SJSA1 (cell line): ENCODE measurements at places on chromosomes 1 and 21.

- no peak for DNase-seq
These were observed 55.5 kb downstream of the PLA2G4A start for GRCh38 chr1:186884251-186884650.

GRCh38 chr1:217322834-217323233, 308.1 kb downstream of the GPATCH2 start:
- no peak for DNase-seq

DNA sequence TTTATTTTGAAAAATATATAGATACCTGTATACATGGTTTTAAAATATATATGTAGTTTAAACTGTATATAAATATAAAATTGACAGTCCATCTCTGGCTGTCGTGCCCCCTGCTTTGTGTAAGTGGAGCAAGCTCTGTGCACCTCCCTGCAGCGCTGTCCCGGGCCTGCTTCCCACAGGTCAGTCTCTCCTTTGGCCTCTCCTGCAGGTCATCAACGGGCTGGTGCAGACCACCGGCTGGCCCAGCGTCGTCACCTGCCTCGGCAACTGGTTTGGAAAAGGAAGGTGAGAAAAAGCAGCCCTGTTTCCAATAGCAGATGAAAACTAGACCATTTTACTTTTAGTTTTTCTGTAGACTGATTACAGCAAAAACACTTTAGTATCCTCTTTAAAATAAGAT, 28.5 kb downstream of the SLC37A1 start:
- no peak for DNase-seq

DNA sequence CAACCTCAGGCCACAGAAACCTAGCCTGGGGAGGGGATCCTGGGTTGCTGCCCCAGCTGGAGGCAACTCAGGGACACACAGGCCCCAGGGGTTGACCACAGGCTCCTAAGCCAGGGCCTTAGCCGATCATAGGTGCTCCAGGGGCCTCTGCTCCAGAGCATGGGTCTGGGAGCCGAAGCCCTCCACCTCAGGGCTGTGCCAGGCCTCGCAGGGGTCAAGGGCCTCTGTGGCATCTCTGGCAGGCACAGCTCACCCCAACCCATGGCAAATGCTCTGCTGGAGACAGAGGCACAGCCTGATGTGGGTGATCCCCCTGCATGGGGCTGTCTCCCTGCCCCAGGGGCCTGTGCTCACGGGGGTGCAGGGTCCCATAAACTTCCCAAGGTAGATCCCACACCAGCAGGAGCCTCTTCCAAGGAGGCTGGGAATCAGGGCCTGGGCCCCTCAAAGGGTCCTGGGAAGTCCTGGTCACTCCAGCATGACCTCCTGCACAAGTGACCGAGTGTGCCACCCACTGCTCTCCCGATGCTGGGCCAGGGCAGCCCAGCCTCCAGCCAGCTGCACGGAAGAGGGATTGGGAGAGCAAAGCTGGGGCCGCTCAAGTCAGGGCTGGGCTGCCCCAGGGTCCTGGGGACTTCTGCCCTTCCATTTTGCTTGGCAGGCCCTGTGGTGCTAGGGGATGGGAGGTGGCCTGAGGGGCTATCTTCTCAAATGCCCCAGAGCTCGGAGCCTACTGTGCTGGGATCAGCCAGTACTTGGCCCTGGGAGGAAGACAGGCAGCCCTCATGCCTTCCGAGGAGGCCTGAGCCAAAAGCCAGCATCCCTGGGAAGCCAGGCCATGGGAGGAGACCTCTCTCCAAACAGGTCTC, 22.2 kb upstream of the PRSS38 start:
- DNase-seq: no peak

- DNase-seq: no peak
These were observed 10.1 kb downstream of the DOP1B start for GRCh38 chr21:36166705-36167104.

GRCh38 chr1:244406337-244406736, 45.4 kb downstream of the ADSS2 start:
- DNase-seq: no peak

- DNase-seq: no peak
These were observed 80.2 kb downstream of the VPS13D start for GRCh38 chr1:12309783-12310742.

DNA sequence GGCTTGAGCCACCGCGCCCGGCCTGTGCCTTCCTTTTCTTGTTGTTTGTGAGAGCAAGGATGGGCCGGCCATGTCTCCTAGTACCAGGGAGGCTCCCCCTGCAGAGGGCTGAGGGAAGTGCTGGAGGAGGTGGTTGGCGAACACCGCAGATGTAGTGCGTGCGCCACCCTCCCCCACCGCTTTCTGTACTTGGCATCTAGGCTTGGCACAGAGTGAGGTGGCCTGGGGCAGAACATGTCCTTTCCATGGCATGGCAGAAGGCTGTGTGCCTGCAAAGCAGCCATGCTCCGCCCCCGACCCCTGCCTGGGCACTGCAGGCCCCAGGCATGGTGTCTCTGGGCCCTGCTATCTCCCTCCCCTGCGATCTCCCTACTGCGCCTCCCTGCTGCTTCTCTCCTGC, 30.7 kb downstream of the ALPL start:
- peak; percentile 61 for DNase-seq

DNA sequence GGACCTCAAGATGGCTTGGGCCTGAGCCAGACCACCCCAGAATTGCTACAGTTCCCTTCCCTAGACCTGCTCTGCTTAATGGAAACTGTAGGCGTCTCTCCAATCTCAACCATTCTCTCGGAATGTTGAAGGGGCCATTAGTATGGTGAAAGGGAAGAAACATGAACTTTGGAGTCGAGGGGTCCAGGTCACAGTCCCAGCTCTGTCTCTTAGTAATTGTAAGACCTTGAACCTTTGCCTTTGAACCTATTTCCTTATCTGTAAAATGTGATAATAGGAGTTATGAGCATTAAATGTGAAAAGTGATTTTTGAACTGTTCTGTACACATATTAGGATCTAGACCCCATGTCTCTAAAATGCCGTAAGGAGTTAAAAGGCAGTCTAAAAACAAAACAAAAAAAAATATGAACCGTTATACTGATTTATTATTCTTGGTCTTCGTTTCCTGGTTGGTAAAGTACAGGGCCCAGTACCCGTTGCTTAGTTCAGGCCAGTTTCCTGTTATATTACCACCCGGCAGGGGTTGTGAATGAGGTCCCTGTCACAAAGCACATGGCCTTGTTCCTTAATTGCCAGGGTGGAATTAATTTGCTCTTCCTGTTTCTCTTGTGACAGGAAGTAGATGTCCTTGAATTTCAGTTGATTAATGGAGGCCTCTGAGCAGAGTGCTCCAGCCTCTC, 42.3 kb downstream of the TCEANC2 start:
- DNase-seq: no peak

DNA sequence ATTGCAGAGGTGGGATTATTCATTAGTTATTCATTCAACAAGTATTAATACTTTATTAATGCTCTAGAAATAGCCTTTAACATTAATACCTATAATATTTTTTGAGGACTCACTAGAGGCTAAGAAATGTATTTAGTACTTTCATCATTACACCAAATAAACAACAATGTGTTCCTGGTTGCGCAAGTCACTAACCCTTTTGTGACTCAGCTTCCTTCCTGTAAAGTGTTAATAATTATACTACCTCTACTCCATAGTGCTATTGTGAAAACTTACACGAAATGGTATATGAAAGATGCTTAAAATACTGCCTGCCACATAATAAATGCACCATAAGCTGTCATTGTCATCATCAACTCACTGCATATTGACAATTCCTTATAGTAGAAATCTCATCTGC, 431.0 kb downstream of the DPYD start:
- no peak for DNase-seq

DNA sequence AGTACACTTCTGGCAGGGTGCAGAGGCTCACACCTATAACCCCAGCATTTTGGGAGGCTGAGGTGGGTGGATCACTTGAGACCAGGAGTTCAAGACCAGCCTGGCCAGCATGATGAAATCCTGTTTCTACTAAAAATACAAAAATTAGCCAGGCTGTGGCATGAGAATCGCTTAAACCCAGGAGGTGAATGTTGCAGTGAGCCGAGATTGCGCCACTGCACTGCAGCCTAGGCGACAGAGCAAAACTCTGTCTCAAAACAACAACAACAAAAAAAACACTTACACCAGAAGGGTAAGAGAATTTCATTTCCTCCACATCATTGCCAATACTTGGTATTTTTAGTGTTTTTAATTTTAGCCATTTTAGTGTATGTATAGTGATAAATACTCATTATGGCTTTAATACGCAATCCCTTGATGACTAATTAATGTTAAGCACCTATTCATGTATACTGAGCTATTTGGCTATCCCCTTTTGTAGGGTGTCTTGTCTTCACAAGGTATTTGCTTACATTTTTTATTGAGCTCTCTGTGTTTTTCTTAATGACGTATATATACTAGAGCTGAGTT, 77.1 kb upstream of the TNR start:
- no peak for DNase-seq

GRCh38 chr1:226912587-226913176, 27.4 kb upstream of the COQ8A start:
- DNase-seq: no peak

DNA sequence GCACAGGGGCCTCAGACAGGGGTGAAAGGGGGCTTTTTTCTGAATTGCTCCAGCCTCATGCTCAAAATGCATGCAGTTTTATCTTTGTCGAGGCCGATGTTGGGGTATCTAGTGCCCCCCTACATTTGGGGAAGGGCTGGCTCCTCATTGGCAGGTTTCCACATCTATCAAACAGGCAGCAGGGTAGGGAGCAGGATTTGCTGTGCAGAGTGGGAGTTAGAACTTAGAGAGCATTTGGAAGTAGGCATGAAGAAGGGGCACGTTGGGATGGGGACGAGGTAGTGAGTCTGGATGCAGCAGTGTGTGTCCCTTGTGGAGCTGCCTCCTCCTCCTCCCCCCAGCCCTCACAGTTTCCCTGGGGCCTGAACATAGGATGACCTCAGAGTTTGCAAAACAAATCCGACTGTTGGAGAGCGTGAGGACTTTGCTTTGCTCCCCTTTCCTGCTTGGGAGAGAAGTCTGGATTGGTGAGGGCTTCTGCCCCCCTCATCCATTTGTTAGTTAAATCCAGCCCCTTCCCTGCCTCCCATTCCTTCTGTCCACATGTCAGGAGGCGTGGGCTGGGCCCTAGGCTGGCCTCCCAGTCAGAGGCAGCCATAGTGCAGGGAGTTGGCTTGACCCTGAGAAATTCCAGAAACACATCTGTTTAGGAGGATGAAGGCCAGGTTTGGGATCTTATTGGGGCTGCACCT, 36.9 kb upstream of the GPR37L1 start:
- peak; percentile 36 for DNase-seq
